ENCODE measurements at places on chromosomes 16 and 17. TPM values are rescaled to one million over a fixed set of nuclear protein-coding genes. Genes with fewer than 3 reads are reported as not detected.

Gene MYH8
- total RNA-seq, result not detected

Gene RDM1
- not detected for total RNA-seq

Gene ARHGAP23
- 36.6 TPM for total RNA-seq

Gene RHBDL1
- total RNA-seq, result 1.6 TPM

Gene RSKR
- total RNA-seq, result 4.3 TPM

- no peak for DNase-seq
Observed at GRCh38 chr16:85289760-85290625, 177.7 kb upstream of the CIBAR2 start.

DNA sequence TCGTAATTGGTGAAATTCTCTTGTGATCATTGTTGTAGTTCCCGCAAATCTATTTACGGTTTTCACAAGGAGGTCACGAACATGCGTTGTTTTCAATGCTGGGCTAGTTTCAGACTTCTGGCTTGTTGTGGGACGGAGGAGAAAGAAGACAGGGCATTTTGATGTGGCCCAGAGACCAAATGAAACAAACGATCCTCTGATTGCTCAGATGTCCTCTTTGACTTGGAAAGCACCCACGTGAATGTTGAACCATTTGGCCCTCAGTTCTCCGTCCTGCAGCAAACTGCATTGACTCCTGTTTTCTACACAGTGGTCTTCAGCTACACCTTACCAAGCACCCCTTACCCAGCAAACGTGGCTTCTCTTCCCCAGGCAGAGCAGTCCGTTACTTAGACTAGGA lies 391.0 kb downstream of the WWOX start:
- DNase-seq, result no peak

GRCh38 chr16:52050418-52050817 lies 496.5 kb downstream of the TOX3 start:
- no peak for DNase-seq

- DNase-seq, result no peak
Observed at GRCh38 chr16:31141489-31142108, 6.1 kb upstream of the PRSS8 start.

- DNase-seq, result no peak
Observed at GRCh38 chr17:7557147-7557764, 1.3 kb upstream of the TNFSF13 start.

DNA sequence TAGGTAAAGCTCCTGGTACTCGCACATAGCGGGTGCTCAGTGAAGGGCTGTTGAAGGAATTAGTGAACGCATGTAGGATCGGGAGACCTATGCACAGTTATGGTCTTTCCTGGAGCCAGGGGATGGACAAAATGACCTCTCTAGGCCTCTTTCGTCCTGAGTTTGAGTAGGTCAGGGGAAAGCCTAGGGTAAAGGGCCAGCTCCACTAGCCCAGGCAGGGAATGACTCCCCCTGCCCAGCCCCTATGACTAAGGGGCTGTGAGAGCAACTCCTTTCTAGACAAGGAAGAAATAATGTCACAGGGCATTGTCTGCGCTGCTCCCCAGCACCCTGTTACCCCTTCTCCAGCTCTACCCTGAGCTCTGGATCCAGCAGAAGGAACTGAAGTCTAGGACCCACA lies 24.6 kb upstream of the FMNL1 start:
- DNase-seq, result no peak

DNA sequence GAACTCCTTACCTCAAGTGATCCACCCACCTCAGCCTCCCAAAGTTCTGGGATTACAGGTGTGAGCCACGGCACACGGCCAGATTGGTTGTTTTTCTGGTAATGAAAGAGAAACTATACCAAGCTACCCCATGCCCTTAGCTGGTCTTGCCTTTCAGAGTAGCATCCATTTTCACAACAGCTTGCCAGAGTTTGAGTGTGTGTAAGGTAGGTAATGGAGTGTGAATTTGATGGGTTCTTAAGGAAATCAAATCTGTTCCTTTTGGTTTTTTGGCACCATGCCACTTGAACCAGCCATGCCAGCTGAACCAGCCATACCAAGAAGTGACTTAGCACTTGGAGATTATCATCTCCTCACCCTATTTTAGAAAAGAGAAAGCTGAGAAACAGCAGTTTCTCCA lies 5.1 kb downstream of the CALCOCO2 start:
- DNase-seq, result no peak

- DNase-seq, result no peak
Observed at GRCh38 chr16:3589441-3589921, 12.3 kb upstream of the NLRC3 start.

DNA sequence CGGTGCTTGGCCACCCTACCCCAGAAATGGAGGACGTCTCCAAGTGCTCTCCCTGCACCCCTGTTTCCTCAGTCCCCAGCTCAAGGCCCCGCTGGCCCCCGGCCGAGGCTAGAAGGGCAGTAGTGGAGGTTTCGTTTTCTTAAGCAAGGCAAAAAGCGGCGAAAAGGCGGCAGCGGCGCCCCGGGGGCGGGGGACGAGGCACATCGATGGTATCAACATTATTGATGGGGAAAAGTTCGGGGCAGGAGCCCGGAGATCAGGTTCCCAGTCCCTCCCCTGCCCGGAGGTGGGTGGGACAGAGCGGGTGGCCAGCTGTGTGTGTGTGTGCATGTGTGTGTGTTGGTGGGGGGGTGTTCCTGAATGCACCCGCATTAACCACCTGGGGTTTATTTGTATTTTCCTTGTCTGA lies 4.1 kb upstream of the SALL1 start:
- no peak for DNase-seq

Measured in fibroblast of the aortic adventitia (primary cell).